ENCODE measurements at places on chromosomes 2 and 18.

DNA sequence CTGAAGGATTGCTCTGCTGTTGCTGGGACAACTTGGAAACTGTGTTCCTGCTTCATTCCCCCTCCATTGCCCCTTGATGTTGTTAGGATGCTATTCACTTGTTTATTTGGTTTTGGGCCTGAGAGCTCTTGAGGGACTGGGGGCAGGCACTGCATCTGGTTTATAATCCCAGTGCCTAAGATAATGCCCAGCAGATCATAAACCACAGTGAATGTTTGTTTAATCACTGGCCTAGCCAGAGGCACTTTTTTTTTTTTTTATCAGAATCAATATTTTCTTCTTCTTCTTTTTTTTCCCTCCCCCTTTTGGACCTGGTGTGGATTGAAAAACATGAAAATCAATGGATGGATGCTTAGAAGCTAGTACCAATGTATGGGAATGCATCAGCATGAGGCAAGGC lies 38.1 kb downstream of the KCNS3 start:
- no peak for DNase-seq

- no peak for DNase-seq
These were observed 721 bp downstream of the FHOD3 start for GRCh38 chr18:36298126-36298741.

DNA sequence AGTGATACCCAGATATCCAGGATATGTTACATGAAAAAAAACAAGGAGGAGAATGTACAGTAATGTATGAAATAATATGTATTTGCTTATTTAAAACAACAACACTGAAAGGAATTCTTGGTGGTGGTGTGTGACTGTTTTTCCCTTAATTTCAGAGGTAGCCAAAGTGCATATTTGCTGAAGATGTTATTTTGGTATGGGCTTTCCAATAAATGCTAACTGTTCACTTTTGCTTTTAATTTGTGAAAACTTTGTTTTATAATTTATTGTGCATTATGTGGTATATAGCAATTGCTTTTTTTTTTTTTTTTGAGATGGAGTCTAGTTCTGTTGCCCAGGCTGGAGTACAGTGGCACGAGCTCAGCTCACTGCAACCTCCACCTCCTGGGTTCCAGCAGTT lies 7.6 kb downstream of the CCNYL1 start:
- no peak for DNase-seq

GRCh38 chr18:48544661-48545415 lies 6.0 kb downstream of the CTIF start:
- DNase-seq, result no peak

- DNase-seq, result no peak
These were observed 412 bp downstream of the GPD2 start for GRCh38 chr2:156436497-156437085.

GRCh38 chr2:113179446-113180045 lies 5.8 kb downstream of the PSD4 start:
- no peak for DNase-seq

DNA sequence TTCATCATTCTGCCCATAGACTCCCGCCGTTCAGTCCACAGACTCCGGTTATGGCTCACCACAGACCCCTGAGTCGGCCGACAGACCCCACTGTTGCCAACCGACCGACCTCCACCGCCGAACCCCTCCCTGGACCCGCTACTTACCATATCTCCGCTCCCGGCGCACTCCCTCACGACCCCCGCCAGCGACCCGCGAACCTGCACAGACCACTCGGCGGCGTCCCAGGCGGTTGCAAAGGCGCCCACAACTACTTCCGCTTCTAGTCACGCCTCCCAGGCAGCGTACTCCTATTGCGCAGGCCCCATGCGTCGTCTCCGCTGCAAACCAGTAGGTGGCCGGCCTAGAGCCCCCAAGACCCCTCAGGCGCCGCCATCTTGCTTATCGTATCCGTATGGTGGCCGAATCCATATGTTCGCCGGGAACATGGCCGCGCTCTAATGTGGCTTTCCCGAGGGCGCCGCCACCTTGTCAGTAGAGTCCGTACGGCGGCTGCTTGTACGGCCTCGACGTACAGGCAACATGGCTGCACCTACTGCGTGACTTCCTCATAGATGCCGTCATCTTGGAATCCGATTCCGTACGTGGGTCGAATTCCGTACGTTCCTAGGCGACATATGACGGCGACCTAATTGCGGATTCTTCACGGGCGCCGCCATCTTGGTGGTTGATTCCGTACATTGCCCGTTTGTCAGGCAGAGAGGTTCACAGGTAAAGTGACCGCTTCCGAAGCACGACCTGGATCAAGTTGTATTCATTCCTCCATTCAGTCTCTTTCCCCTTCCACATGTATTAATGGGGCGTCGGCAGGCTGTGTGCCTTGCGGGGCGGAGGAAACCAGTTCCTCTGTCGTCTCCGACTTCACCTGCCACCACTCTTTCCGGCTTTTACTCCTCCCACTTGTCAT lies at the start of gene CXXC1:
TSS of gene CXXC1 (minus strand) at position 252 of the 907 bp plus-strand sequence. CDS start at position 149, 103 bp downstream.
- peak; percentile 99 for DNase-seq

DNA sequence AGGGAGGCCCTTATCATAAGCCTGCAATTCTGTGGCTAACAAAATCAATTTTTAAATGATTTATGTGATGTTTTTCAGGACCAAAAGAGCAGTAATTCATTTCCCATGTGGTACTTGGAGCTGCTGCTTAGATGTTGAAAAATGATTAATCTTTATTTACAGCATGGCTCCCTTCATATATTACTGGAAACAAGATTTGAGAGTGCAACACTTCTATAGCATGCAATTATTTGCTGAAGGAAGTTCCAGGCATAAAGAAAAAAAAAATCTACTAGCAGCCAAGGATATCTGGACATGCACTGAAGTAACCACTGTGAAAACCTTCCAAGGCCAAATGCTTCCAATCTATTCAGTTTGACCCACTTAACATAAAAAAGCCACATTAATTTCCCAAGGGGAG lies 186.3 kb downstream of the SLC8A1 start:
- no peak for DNase-seq

DNA sequence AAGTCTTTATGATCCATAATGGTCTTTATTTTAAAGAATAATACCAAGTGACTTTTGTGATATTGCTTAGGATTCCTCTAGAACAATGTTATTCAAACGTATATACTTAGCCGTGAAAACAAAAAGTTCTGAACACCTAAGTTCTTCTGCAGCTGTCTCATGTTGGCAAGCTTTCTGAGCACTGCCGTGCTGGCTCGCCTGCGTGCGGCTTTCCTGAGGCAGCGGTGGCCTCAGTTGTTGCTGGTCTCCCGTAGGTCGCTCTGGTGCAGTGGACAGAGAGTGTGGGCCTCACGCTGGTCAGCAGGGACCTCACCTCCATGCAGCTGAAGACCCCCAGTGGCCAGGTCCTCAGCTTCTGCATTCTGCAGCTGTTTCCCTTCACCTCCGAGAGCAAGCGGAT lies 66.8 kb upstream of the NFATC1 start:
- no peak for DNase-seq

DNA sequence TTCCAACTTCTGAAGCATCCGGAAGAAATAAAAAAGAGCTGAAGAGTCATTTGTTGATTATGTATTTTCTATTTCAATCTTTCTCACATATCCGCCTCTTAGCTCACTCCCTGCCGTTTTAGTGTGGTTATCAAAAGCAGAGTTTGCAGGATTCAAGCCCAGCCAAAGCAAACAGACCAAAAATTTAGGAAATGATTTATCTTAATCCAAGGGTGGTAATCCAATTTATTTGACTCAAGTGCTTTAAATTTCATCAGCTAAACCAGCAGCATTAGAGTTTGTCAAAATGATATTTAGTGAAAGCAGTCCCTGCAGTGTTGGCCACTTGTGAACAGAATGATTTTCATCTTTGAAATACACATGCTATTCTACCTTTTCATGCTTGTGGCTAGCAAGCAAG lies 129.3 kb upstream of the CCDC68 start:
- DNase-seq, result no peak

DNA sequence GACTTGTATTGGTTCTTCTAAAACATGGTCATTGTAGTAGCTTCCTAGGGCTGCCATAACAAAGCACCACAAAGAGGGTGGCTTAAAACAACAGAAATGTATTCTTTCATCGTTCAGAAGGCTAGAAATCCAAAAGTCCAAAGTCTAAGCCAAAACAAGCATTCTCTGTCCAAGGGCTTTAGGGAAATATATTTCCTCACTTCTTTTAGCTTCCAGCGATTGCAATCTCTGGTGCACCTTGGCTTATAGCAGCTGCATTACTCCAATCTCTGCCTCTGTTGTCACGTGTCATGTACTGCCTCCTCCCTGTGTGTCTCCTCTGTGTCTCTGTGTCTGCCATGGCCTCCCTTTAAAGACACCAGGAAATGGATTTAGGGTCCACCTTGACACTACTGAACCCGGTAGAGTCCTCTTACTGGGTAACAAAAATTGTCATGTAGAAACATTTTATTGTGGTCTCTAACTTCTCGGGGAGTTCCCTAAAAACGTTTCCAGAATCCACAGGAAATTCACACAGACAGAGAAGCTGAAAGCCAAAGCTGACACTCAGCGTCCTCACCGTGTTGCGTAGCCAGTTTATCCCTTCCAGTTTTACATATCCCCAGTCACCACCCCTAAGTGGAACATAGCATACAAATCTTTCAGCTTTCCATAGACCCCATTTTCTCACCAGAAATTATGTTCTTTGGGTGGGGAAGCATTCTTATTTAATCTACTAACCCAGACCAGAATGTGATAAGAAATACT lies 20.7 kb upstream of the TTN start:
- no peak for DNase-seq

GRCh38 chr18:63949068-63949737 lies at the start of gene HMSD:
TSS of gene HMSD (plus strand) at chr18:63949301. CDS start at chr18:63953456, 4,155 bp downstream.
- DNase-seq, result no peak

DNA sequence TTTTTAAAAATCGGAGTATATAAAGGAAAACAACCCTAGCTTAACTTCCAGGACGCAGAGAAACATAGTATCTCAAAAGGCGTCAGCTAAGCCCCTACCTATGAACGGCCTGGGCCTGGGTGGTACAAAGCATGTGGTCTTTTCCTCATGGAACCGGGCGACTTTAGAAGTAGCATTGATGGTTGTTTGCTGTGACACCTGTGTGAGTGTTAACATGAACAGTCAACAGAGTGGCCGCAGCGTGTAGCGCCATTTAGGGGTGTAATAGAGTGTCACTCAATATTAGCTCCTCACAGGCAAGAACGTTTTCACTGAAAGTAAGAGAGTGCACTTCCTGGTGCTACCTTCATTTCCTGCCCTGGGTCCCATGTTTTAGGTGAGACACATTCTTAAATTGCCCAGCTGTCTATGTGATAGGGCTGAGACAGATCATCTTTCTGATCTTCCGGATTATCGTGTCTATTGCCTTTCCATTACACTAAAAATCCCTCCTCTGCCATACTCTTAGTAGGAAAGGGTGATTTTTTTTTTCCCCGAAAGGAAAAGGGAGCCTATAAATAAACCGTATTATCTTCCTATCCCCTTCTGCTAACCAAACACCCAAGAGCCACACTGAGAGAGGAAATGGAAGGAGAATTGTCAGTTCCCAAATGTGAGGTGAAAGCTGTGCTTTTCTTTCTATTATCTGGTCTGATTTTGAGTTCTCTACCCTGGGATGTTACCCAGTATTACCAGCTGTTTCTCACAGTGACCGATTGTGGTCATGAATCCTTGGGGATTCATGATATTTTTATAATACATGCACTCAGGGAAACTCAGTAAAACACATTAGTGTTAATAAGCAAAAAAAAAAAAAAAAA lies 1.3 kb downstream of the GORASP2 start:
- no peak for DNase-seq

DNA sequence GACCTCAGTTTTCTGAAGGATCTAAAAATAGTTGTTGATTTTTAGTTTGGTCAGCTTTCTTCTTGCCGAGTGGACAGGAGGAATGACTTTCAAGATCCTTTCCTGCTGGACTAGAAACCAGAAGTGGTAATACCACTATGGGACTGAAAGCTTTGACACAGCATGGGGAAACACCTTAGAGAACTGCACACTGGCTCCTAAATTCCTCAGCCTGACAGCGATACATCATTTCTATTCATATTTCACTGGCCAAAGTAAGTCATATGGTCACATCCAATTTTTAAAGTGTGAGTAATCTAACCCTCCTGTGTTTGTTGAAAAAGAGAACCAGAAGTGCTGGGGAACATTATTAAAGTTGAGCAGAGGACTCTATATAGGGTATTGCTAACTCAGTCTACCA lies 244.7 kb upstream of the MMADHC start:
- DNase-seq, result no peak

DNA sequence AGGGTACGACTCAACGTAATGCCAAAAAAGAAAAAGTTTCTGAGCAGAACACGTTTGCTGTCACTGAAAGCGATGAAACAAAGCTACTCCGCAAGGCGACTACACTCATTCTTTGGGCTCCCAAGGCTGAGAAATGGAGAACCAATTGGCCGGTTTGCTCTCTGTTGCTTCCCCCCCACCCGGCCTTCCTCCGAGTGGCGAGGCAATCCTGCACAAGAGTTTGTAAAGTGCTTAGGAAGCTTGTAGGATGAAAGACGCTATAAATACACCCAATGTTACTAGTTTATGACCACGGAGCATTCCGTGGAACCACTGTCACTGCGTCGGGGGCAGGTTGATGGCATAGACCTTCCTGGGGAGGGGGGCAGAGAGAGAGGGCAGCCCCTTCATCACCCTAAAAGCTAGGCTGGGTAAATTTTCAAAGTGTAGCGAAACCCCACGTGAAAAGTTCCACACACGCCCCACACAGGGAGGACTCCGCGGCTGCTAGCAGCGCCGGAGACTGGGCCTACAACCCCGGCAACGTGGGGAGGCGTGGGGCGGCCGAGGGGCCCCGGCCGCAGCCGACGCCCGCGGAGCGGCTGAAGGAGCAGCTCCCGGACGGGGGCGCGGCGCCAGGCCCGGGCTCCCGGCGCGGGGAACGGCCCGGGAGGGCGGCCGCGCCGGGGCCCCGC lies 915 bp downstream of the CUL3 start:
- DNase-seq, result no peak

All from GDM1 (cell line).